Kidney glomerular epithelial cell (primary cell): ENCODE measurements at places on chromosomes 11 and 22.
A peak's percentile ranks its signal among the peaks of the same experiment; 100 is the strongest.

DNA sequence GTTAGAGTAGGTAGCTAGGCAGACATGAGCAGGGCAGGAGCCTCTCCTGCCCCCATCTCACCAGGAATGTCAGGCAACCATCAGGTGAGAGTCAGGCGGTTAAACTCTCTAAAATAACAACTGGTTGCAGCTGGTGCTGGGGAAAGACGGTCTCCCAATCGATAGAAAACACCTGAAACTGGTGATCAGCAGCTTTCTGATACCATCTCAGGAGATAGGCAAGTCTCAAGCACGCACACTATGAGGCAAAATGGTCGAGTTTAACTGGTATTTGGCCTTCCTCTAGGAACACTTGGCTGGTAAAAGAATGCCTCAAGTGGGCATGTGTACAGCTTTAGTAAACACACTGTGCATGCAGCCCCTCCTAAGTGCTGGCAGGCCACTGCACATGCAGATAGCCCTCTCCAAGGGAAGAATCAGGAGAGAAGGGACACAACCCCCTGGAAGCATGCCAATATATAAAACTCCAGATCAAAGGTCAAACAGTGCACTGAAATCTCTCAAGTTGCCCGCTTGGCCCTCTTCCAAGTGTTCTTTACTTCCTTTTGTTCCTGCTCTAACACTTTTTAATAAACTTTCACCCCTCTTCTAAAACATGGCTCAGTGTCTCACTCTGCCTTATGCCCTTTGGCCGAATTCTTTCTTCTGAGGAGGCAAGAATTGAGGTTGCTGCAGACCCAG, 88.7 kb downstream of the USP35 start:
- no peak for DNase-seq

DNA sequence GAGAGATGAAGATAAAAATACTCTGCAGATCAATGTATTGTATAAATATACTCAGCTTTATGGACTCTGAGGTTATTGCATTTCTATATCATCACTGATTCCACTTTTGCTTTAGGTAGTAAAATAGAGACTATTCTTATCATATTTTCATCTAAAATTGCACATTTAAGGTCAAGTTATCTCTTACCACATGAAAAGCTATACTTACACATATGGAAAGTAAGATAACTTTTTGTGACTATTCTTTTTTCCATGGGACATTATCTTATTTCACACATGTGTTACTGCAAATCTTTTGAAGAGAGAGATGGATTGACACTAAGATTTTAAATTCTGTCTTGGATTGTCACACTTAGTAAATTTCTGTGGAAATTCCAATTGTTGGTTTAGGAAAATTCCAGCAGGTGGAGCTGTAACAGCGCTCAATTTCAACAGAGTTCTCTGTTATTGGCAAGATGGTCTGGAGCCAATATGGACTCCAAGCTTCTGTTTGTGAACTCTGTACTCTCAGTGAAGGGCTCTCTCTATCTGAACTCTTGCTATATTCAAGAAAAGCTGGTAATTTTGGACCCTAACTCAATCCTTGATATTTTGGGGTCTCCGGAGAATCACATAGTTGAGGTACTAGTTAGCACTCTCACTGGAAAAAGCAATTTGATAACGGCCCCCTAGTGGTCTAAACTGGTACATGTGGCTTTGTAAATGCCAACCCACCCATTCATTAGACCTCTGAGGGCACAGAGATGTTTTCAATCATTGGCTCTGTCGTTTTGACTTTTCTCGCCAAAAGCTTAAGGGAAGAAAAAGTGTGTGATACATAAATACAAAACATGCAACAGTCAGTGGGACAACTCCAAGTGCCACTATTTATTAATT, 429.7 kb downstream of the ETS1 start:
- peak; percentile 75 for DNase-seq

DNA sequence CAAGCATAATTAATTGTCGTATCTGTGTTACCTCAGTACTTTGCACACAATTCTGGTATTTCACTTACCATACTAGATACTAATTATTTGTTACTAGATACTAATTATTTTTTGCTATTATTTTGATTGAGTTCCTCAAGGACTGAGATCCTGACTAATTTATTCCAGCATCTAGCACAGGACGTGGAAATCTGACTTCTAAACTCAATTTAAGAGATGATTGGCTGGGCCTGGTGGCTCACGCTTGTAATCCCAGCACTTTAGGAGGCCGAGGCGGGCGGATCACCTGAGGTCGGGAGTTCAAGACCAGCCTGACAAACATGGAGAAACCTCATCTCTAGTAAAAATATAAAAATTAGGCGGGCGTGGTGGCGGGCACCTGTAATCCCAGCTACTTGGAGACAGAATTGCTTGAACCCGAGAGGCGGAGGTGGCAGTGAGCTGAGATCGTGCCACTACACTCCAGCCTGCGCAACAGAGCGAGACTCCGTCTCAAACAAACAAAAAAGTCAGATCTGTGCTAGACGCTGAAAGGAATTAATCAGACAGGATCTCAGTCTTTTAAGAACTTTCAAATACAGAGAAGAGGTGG, 527 bp upstream of the MRPL48 start:
- DNase-seq, result no peak

DNA sequence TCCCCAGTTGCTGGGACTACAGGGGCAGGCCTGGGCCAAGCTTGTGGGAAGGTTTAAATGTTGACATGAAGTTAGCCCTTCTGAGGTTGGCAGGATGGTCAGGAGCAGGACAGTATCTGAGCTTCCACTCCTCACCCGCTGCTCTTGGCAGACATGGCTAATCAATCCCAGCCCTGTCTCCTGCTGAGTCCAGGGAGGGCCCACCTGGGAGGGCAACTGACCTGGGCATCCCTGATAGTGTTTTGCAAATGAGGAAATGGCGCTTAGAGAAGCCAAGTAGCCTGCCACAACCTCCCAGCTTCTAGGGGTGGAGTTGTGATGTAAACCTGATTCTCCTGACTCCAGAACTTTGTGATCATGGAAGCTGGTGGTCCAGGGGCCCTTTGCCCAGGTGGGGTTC, 16.7 kb downstream of the FLRT1 start:
- DNase-seq, result no peak

GRCh38 chr11:47328449-47329390, 23.8 kb downstream of the MYBPC3 start:
- DNase-seq, result no peak

- no peak for DNase-seq
Observed at GRCh38 chr11:14642453-14642852, 1.2 kb upstream of the PDE3B start.

DNA sequence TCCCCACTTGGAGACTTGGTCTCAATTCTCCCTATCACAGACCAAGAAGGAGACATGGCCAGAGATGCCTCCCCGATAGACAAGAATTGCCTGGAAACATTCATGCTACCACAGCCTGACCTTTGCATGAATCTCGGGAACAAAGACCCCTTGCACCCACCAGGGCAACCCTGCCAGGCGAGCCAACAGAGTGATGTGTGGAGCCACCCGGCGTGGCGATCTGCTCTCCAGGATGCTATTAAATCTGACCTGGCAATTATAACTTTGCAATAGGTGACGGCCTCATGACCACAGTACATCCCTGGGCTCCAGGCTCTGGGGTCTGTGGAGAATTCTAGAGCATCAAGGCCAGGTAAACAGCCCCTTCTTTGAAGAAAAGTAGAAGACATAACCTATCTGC, 31.1 kb upstream of the MN1 start:
- DNase-seq, result no peak

- DNase-seq, result no peak
Observed at GRCh38 chr11:23124249-23124648, 264.0 kb upstream of the CCDC179 start.

- no peak for DNase-seq
Observed at GRCh38 chr11:70721006-70721405, 322.7 kb downstream of the CTTN start.

DNA sequence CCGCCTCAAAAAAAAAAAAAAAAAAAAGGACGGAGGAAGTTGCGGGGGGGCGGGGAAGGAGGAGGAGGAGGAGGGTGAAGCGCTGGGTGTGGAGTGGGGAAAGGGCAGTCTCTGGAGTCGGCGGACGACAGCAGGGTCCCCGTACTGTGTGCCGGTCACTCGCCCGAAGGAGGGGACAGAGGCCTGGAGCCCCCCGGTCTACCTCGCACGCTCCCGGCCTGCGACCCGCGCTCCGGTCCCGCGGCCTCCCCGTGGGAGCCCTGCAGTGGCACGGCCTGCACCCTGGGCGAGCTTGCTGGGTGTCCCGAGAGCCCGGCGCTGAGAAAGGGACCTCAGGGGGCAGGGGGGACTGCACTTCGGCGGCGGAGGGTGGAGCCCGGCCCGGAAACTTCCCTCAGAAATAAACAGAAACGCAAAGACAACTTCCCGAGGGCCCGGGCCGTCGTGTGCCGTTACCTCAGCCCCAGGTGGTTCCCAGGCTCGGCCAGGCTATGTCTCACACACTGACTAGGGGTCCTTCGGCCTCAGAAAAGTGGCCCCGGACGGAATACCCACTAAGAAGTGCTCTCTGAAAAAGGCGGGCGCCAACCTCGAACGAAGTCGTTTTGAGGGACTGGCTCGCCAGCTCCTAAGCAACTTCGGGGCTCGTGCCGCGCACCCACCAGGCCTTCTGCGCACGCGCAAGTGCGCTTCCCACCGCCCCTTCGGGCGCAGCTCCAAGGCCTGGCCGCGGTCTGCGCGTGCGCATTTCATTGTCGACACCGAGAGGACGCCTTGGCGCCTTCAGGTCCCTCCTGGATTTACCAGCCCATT, at the start of gene MAJIN:
Gene MAJIN, minus strand, starts transcription at position 688 of the 813 bp plus-strand sequence. CDS start 12,703 bp downstream, outside the sequence.
- DNase-seq, result peak; percentile 6

DNA sequence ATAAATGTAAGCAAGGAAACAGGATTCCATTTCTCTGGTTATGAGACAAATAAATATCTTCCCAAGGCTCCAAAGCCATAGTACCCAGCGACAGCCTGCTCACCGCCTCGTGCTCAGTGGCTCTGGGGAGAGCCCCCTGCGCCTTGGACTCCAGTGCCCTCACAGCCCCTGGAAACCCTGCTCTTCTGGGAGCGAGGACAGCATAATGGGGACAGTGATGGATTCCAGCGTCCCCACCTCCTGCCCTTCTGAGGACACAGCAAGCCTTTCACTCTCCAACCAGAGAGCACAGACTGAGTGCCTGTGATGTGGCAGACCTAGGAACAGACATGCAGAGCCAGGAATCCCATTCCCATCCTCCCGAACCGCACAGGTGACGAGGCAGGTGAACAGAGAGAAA, 660.8 kb downstream of the TBC1D22A start:
- DNase-seq, result no peak

GRCh38 chr11:86176165-86176884, 68.2 kb upstream of the EED start:
- no peak for DNase-seq

DNA sequence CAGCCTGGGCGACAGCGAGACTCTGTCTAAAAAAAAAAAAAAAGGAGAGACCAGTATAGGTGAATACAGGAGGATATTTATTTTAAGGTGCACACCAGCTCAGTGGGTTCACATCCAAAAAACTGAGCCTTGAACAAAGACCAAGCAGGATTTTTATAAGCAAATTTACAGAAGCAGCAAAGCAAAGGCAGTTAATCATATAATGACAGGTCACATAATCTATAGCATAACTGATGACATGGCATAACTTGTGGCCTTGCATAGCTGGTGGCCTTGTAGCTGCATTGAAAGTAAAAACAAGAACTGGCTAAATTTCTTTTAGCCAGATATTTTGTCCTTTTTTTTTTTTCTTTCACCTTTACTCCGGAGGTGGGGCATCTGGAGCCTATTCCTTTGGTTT, 2.7 kb upstream of the PLAAT3 start:
- DNase-seq, result no peak

- no peak for DNase-seq
Observed at GRCh38 chr22:39325392-39325932, 6.0 kb upstream of the RPL3 start.

DNA sequence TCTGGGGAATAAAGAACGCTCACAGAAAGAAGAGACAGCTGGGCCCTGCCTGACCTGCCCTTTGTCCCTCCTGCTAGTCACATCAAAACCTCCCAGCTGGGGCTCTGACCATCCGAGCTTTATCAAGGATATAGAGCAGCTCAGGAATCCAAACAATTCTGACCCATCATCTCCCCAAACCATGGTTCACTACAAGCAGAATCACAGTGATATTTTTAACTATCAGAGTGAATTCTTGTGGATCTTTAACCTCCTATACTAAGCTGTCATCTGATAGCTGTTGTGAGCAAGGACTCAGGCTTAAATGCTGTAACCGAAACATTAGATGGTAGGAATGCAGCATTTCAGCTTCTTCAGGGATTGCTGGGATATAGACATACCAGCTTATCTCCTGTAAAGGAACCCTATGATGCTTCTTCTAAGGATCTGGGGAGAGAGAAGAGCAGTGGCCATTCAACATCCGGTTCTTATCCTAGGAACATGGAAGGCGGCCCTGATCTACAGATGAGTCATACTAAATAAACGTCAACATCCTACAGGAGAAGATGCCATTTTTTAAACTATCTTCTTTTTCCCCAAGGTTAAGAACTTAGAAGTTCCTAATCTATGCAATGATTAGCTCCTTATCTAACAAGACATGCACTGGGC, 84.7 kb upstream of the AKIP1 start:
- peak; percentile 9 for DNase-seq

- DNase-seq, result no peak
Observed at GRCh38 chr11:43392713-43393112, 34.0 kb downstream of the TTC17 start.

DNA sequence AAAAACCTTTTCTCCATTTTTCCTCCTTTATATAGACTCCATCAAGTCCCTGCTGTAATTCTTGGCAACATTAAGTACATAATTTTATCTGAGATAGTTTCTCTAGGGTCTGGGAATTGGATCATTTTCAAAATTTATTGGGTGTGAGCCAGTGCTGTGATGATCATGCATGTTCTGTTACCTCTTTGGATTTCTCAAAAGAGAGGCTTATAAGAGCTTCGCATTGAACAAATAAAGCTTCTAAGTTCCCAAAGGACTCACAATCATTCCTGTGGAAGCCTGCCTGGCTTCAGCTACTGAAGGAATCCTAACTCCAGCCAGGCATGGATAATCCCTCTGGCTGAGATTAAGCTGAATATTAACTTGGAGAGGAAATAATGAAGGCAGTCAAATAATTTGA, 208.5 kb downstream of the RAB38 start:
- no peak for DNase-seq

- no peak for DNase-seq
Observed at GRCh38 chr11:87223816-87224215, 186.1 kb downstream of the TMEM135 start.
